ENCODE measurements at places on chromosomes 13 and 19.

DNA sequence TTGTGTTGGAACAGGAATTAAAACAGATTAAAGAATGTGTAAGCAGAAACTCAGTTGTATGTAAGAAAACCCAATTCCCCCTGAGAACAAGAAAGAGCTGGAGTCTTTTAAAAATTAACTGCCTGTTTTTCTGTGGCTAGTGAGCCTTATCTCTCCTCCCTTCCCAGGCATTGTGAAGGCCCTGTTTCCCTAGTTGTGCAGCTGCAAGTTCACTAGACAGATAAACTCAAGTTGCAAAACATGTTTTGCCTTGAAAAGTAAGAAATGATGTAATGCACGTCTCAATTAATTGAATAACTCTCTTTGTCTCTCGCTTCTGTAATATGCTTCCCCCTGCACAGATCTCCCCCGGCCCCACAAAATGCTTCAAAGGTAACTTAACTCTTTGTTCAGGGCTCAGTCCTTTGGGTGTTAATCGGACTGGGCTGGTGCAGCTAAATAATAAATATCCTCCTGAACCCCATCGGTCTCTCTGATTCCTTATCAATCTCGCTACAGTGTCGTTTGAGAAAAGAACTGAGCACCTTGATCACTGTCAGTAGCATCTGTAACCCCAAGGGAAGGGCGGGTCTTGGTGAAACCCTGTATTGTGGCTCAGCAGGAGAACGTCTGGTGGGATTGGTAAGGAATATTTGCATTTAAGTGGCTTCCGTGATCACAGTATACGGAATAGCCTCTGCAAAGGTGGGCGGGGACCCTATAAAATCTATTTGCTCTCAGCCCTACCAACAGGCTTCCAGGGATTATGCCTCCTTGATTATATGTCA is 1.6 kb upstream of the ZNF556 start:
- DNase-seq = no peak

DNA sequence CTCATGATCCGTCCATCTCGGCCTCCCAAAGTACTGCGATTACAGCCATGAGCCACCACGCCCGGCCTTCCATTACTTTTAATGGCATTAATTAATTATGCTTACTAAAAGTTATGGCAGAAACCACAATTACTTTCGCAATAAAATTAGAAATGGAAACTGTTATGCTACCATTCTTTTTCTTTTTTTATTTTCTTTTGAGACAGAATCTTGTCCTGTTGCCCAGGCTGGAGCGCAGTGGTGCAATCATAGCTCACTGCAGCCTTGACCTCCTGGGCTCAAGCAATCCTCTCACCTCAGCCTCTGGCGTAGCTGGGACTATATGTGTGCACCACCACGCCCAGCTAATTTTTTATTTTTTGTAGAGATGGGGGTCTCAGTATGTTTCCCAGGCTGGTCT is 4.6 kb upstream of the BST2 start:
- no peak for DNase-seq

- no peak for DNase-seq
Observed at GRCh38 chr19:43697295-43697694, 18.6 kb upstream of the IRGC start.

- no peak for DNase-seq
Observed at GRCh38 chr13:100566543-100566942, 22.0 kb downstream of the GGACT start.

GRCh38 chr19:58460039-58460438 is 6.8 kb upstream of the ZNF324 start:
- DNase-seq = no peak

- no peak for DNase-seq
Observed at GRCh38 chr13:26494571-26495195, 62.8 kb upstream of the WASF3 start.

GRCh38 chr19:39381910-39382611 is 8.8 kb downstream of the PAF1 start:
- no peak for DNase-seq

All from CD4-positive, alpha-beta T cell treated with Interleukin-15 for 1 hour (primary cell).